ENCODE measurements at places on chromosomes 6 and 20.

DNA sequence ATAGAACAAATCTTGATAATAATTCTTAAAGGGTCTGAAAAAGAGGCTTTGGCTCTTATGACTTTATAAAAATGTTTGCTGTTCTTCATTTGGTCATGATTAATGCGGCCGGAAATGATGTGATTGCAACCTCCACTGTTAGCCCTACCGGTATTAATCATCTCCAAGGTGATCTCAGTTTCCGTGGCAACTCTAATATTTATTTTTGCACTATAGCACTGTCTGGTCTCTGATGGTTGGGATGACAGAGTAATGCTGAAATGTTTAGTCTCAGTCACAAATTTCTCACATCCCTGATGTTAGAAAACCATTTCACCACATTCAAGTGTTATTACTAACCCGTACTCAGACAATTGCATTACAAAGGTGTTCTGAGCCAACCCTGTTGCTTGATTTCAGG is 87.4 kb downstream of the TMEM200A start:
- DNase-seq: peak; percentile 22

DNA sequence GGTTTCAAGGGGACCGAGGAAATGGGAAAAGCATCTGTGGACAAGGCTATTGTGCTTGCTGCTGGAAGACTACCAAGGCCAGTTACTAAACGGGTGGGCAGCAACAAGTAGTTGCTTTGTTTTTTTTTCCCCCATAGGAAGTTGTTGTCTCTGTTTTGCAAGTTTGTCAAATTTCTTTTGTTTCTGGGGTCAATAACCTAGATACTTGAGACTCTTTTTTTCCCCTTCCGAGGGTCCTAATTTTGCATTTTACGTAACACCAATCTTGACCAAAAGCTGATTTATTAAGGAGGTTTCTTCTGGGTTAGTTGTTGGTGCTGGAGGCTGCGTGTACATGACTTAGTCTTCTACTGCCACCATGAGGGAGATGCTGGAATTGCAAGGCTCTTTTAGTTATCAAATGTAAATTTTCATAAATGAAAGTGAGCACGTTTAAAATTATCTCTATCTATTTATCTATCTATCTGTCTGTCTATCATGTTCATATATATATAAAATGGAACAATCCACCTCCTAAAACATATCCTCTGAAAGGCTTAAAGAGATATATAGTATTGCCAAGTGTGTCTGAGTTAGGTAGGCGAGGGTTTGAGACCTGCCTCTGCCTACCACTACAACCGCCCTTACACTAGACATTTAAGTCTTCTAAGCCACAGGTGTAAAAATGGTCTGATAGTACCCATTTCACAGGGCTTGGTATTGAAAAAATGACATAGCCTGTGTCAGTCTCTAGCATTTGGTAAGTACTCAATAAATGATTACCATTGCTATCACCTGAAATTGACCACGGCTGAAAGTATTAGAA is 60.2 kb downstream of the GCLC start:
- peak; percentile 41 for DNase-seq

DNA sequence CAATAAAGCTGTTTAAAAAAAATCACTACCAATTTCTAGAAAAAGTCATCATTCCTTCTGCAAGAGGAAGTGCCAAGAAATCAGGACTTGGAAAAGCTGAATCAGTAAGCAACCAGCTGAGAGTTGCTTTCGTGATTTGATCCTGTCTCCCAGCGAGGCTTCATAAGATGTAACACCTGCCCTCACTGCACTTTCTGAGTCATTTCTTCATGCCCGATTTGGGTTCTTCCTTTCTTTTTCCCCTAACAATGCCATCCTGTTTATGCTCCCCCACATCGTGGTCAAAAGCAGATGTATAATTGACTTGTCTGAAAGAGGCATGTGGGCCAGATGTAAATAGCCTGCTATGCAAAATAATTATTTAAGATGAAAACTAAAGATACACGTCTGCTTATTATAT is 52.1 kb downstream of the RIPOR2 start:
- peak; percentile 45 for DNase-seq

GRCh38 chr6:16834242-16834641 is 73.0 kb upstream of the ATXN1 start:
- DNase-seq: no peak

GRCh38 chr6:25215881-25216280 is 63.3 kb upstream of the CARMIL1 start:
- DNase-seq: no peak

DNA sequence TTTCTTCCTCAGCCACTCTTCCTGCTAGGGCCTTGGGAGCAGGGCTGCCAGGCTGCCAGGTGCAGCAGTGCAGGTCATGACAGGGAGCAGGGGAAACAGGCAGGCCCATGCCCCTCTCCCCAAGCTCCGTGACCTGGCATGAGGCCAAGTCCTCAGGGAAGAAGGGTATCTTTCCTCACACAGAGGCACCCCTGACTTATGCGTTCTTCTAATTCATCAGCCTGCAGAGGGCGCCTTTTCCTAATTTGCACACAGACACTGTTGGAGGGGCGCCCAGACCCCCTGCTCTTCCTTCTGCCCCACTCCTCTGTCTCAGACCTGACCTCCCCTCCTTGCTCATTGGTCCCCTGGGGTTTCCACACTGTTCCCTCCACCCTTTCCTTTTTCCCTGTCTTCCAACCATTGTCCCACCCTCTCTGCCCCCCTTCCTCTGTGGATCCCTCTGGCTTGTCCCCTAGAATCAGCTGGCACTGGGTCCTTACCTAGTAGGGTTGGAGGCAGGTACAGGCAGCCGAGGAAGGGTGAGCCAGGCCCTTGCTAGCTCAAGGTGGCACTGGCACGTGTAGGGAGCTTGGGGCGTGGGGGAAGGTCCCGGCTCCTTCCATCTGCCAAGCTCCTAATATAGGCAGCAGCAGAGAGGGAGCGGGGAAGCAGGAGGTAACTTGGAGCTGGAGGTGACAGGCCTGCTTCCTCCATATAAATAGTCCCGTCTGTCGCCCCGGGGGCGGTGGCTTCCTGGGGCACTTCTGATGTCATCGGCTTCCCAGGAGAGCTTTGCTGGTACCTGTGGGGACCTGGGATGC is 154.9 kb upstream of the MLN start:
- no peak for DNase-seq

DNA sequence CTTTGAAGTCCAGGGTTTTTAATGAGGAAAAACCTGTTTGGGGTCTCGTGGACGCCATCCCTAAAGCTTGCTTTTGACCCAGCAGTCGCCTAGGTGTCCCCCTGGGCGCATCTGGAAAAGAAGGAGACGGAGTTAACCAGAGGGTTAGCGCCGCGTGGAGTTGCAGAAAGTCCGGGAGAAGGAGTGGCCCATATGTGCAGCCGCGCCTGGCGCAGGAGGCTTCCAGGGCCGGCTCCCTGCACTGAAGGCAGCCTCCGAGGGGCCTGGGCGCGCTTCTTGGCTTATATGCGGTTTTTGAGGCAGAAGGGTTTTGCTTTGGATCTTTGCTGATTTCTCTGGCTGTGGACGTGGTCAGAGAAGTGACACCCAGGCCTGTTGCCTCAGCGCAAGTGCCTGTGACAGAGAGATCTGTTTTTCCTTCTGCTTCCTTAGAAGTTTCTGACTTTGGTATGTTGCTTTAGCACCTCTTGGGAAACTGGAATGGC is 987 bp downstream of the TMEM181 start:
- peak; percentile 52 for DNase-seq

DNA sequence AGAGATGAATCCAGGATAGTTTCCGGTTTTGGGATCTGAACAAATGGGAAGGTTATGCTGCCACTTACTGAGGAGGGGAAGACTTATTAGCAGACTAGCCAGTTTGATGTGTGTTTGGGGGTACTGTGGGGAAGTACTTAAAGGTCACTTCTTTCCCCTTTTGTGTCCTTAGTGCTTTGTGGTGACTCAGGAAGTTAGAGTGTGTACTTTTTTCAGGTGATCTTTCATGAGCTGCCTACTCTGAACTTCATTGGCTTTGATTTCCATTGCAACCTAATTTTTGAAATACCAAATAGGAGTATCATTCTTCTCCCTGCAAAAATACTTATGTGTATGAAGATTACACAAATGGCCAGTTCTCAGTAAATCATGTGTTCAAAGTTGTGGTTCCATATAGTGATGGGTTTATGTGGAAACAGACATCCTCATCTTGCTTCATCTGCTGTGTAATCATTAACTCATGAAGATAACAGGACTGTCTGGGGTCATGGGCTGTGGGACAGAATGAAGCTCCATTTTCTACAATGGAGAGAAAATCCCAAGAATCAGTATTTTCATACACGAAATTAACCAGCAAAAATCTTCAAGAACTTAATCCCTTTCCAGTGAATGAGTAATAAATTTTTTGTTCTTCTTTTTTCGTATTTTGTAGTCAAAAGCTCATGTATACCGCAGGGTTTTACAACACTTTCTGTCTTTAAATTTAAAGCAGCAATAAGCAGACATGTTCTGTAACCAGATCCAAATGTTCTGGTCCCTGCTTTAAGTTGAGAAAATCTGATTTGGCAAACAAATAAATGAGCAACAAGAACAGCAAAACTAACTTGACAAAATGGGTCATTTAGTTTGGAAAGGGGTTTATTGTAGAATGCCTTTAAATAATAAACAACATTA is 272.2 kb upstream of the FLRT3 start:
- DNase-seq: no peak

GRCh38 chr20:9287826-9288225 is 218.9 kb downstream of the PLCB4 start:
- no peak for DNase-seq

GRCh38 chr6:6785163-6785521 is 196.6 kb downstream of the LY86 start:
- DNase-seq: no peak

GRCh38 chr6:27812805-27813492 is 99.2 kb downstream of the OR2B2 start:
- no peak for DNase-seq

- no peak for DNase-seq
Measured at GRCh38 chr6:138559143-138559542, 59.8 kb upstream of the NHSL1 start.

GRCh38 chr6:137188855-137189254 is 15.4 kb upstream of the IL22RA2 start:
- DNase-seq: no peak

- no peak for DNase-seq
Measured at GRCh38 chr6:36914227-36914794, 28.6 kb downstream of the C6orf89 start.

DNA sequence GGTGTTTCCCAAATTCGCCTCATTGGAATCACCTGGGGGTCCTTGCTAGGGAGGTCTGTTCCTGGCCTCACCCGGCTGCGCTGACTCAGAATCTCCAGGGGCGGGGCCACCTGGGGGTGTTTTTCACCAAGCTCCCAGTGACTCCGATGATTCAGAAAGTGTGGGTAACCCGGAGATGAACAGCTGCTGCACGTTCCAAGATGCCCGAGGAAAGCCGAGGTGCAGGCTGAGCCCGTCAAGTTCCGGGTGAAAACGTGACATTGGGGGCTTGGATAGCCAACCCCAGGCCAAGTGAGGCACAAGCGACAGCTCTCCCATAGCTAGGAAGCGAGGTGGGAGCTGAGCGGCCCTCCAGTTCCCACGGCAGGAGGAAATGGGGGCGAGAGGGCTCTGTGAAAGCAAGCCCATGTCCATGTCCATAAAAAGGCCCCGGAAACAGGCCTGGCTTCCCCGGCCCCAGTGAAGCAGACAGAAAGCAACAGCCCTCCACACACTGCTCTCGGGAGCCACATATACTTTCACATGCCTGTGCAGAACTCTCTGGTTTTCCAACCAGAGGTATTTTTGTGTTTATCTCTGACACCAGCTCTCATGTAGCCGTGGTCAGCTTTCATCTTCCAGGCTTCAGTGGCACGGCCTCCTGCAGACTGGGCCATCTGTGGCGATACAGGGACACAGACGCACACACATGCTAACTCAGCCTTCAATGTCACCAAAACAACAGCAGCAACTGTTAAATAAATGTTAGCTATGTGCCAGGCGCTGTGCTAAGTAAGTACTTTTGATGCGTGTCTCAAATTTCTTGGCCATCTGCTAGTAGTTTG is 90.7 kb upstream of the CCDC28A start:
- peak; percentile 21 for DNase-seq

Measured in AG20443 (cell line).